ENCODE measurements at places on chromosomes 3 and 15. TPM values are rescaled to one million over a fixed set of nuclear protein-coding genes. Genes with fewer than 3 reads are reported as not detected.

FETUB gene
- not detected for polyA plus RNA-seq

DNA sequence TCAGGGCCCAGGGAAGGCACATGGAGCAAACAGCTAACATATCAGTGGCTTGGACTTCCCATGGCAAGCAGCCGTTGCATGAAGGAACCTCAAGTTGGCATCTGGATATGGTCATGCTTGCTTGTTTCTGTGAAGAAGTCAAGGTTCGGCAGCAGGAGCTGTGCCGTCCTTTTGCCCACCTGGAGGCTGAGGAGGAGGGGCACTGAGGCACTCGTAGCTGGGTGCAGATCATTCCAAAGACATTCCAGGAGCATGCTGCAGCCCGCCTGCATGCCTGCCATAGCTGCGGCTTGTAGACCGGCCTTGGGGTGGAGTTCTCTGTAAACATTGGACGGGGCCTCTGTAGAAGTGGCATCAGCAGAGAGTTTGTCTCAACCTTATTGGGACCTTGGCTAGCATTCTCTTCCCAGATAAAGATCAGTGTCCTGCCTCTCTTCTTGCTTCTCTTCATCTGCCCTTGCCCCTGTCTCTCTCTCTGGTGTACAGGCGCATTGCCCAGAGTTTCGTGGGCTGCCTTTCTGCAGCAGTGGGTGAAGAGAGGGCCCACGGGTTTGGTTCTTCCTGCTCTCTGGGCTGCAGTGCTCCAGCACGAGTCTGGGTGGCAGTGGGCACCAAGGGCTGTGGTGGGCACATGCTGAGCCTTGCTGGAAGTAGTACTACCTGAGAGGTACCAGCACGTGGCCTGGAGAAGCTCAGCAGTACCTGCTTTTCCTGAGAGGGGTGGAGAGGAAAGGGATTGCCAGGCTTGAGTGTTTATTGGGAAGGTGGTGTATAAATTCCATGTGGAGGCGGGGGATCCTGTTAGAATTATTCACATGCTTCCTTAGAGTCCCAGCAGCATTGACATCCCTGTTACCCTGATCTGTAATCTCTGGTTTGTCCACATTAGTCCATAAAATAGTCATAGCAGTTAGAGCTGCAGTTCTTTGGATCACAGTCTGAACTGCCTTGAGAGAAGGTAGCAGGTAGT is 49.4 kb downstream of the CHCHD6 start:
- no peak for DNase-seq

FBXW12 gene
- polyA plus RNA-seq = not detected

DNA sequence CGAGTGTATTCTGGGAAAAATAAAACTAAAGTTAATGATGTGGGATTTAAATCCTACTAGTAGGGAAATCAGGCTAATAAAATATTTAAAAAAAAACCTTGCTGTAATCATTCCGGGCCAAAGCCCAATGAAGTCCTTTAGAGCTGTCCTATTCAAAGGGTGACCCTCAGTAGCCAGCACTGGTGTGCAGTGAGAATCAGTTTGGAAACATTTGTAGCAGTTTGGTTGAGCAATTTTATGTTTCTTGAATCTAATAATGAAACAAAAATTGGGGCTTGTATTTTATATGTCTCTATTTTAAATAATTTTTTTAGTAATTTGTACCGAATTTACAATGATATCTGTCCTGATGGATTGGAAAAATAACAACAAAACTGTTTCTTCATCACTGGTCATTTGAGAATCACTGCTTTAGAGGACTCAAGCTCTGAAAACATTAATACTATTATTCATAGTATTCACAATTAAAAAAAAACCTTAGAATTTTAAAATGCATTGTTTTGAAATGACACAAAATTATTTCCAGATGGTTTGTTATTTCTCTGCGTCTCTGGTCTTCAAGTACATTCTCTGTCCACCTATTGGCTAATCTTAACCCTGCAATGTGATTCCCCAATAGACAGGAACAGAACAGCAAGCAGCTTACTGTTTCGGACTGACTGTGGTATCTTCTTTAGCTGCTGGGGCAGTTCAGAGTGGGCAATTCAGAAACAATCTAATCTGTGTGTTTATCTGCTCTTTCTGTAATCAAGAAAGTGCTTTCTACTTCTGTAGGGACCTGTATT is 71.2 kb downstream of the OTOL1 start:
- DNase-seq = no peak

DNA sequence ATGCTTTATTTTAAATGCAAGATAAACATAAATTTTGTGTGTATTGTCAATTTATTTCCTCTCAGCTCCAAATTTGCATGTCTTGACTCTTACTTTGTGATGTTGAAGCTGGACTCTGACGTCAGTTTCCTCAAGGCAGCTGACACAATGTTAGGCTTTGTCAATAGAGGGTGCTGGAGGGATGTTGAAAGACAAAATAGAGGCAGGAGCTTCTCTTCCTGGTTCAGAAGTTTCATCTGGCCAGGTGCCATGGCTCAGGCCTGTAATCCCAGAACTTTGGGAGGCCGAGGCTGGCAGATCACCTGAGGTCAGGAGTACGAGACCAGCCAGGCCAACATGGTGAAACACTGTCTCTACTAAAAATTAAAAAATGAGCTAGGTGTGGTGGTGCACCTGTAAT is 408.6 kb downstream of the GBE1 start:
- no peak for DNase-seq

DNA sequence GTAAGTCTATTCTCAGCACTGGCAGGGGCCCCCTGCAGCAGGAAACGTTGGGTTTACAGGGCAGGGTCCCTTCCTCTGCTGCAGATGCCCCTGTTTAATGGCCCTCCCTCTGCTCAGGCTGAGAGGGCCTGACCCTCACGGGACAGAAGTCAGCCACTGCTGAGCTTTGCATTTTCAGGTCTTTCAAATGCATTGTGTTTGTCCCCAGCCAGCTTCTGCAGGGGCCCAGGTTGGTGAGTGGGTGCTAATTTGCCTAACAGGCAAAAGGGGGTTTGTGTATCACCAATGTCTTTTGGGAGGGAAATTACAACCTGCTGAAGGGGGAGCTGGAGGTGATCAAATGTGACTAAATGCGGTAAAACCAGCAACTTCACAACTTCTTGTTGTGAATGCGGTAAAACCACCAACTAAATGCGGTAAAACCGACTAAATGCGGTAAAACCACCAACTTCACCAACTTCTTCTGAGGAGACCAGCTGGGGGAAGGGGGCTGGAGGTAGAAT is 44.8 kb upstream of the UBE2E1 start:
- DNase-seq = no peak

SEMA3B gene
- not detected for polyA plus RNA-seq

PCBP4 gene
- 3.0 TPM for polyA plus RNA-seq

TEX55 gene
- not detected for polyA plus RNA-seq

DNA sequence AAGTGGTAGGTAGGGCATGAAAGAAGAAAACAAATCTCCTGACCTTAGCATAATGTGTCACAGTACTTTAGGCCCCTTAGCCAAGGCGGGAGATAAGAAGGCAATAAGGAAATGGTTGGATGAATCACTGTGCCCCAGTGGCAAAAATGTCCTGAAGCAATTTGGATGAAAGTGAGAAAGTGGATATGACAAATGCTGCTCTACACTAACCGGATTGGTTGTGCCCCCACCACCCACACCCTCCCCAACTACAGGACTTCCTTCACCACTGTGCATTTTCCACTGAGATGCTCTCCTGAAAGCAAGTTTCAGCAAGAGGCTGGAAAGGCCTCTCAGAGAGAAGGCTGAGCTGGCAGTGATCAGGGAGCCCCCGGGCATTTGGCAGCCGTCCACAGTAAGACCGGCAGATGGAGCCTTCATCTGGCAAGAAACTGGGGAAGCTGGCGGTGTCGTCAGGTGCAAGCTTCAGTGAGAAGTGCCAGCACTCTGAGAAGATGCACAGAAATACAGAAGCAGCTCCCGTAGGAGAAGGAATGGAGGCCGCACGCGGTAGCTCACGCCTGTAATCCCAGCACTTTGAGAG is 63.8 kb downstream of the ATP1B3 start:
- no peak for DNase-seq

GRCh38 chr15:68080783-68081182 is 26.7 kb downstream of the PIAS1 start:
- no peak for DNase-seq

EIF2B5 gene
- 31.5 TPM for polyA plus RNA-seq

DNA sequence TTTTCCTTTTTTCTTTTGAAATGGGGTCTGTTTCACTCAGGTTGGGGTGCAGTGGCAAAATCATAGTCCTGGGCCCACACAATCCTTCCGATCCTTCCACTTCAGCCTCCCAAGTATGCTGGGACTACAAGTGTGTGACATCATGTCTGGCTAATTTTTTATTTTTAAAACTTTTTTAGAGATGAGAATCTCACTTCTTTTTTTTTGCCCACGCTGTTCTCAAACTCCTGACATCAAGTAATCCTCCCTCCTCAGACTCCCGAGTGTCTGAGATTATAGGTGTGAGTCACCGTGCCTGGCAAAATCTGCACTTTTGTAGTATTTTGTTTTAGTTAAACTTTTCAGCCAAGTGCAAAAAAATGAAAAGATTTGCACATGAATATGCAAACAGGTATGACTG is 171.0 kb downstream of the FNDC3B start:
- no peak for DNase-seq

GRCh38 chr3:195129072-195129643 is 141.8 kb downstream of the XXYLT1 start:
- no peak for DNase-seq

GRCh38 chr15:80850941-80851451 is 71.8 kb downstream of the CEMIP start:
- no peak for DNase-seq

DNA sequence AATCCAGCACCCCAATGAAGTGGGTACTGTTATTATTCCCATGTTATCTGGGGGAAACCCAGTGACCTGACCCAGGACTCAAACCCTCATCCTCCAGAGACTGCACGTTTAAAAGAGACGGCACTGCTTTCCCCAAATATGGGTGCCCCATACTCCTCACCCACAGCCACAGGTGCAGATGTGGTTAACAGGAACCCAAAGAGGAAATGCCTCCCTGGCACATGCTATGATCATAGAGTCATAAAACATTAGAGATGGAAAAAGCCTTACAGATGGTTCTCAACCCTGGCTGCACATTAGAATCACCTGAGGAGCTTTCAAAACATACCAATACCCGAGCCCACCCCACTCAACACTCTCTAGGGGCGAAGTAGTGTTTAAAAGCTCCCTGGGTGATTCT is 111.5 kb downstream of the SEMA5B start:
- no peak for DNase-seq

DNA sequence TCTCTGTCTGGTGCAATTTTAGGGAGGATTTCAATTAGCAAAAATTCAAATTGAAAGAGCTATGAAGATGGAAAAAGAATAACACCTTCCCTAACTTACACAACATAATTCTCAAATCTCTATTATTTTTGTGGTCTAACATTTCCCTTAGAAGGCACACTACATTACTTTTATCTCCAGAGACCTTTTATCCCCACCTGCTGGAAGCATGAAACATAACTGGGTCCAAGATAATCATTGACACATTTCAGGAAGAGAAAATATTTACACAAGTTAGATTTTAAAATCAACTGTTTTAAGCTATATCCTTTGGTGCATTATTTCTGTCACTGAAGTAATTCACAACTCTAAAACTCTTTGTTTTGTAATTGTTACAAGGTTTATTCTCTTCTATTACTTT is 779.5 kb downstream of the ROBO1 start:
- no peak for DNase-seq

- no peak for DNase-seq
These were observed at the start of gene C2CD4A for GRCh38 chr15:62066663-62067447. C2CD4A (plus strand) TSS chr15:62066977; CDS start chr15:62067614, 637 bp downstream.

TP53BP1 gene
- 13.7 TPM for polyA plus RNA-seq

- no peak for DNase-seq
These were observed 154.3 kb downstream of the GOLIM4 start for GRCh38 chr3:167941234-167941995.

GRCh38 chr3:161310649-161311423 is 60.5 kb downstream of the SPTSSB start:
- no peak for DNase-seq

LRRC2 gene
- polyA plus RNA-seq = not detected

GRCh38 chr3:120854908-120855526 is 53.0 kb upstream of the STXBP5L start:
- no peak for DNase-seq

DNA sequence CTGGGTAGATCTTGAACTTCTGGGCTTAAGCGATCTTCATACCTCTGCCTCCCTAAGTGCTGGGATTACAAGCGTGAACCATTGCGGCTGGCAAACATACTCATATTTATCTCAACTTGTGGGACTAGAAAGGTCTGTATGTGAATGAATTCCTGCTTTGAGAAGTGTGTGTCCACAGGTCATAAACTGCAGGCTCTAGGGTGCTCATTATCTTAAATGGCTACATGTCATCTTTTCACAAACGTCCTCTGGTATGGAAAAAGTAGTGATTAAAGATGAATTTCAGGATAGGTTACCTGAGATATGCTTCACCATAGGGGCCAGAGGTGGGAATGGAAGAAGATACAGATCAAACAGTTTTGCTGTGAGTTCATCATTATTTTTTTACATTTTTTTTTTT is 7.8 kb upstream of the HDAC11 start:
- no peak for DNase-seq

GRCh38 chr3:11335056-11335608 is 62.9 kb downstream of the ATG7 start:
- peak; percentile 44 for DNase-seq

FEZF2 gene
- not detected for polyA plus RNA-seq

GRCh38 chr15:58306591-58307312 is 125.0 kb upstream of the LIPC start:
- no peak for DNase-seq

DNA sequence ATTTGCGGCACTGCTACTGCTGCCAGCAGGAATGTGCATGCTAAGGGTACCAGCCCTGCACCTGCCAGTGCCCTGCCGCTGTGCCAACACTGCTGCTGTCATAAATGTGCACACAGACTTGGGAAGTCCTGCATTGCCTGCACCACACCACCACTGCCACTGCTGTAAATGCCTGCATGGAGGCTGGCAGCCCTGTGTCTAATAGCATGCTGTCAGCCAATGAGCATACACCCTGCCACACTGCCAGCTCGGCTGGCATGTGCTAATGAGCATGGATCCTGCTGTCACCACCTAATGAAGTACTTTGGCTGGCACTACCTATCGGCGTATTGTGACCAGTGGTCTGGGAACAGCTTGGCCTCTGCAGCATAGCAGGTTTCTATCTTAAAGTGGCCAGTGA is 981.8 kb upstream of the GBE1 start:
- no peak for DNase-seq

DNA sequence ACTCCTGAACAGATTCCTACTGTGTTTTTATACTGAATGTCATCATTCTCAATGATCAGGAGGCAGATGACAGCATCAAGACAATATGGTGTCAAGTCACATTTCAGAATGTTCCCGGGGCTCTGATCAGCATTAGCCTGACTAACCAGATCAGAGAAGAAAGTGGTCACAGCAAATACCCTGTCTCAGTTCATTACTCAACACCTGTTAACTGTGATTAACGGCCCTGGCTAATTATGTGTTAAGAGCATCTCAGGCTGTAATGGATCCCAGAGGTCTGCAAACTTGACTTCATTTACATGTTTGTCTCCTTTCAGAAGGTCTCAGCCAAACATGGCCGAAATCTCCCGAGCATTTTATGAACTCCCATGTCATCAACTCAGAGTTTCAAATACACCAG is 833.7 kb downstream of the FHIT start:
- no peak for DNase-seq
